Type B pancreatic cell (in vitro differentiated cells): ENCODE measurements at places on chromosomes 2 and 18.

DNA sequence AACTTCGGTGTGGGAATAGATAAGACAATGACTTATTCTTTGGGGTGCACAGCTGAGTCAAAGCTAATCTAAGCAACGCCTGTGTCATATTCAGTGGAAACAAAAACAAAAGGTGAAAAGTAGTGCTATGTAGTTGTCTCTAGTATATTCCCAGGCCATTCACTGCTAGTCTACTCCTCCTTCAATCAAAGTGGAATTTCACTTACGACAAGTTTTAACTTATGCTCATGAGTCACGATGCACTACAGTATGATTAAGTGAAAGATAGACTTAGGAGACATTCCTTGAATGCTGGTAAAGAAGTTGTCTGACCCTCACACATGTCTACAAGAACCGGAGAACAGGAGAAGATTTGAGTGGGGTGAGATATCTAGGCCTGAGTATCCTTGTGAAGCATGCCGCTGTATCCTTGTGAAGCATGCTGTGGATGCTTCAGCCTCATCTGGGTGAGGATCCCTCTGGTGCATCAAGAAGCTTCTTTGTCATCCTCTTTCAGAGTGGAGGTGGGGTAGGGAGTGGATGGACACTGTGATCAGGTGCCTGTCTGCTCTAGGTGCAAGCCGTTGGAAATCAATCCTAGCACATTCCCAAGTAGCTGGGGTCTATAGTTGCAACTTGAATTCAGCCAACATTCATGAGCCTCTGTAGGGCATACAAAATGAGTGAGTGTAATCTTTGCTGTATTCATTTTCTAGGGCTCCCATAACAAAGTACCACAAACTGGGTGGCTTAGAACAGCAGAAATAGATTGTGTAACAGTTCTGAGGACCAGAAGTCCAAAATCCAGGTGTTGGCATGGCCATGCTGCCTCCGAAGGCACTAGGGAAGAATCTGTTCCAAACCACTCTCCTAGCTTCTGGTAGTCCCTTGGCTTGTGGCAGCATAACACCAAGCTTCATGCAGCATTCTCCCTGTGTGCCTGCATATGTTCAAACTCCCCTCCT, 173.5 kb upstream of the FN1 start:
- no peak for DNase-seq

DNA sequence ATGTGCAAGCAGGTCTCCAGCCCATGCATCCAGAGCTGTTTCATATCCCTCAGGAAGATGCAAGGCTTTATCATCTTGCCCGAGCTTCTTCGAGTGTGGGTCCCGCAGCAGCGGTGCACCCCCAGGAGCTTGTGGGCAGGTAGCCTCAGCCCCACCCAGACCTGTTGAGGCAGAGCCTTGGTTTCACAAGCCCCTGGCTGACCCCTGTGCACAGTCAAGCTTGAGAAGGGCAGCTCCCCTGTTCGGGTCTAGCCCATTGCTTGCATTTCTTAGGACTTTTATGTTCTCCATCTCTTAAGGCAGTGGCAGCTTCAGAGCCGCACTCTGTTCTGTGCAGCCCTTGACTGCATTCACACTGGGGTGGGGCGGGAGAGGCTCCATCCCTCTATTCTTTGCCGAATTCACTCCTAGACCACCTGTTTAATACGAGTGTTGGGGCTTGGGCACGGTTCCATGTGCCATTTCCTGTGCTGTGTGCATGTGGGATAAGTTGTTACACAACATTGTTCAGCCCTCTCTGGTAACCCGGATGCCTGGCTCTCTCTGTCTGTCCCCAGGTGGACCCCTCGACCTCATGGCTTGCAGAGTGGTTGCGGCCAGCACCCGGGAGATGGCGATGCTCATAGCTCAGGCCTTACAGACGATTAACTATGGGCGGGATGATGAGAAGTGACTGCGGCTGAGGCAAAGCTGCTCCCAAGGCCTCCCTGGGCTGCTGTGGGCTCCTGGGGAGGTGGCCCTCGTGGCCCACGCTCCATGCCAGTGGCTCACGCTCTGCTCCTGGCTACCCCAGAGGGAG, 48.7 kb downstream of the IMPA2 start:
- DNase-seq = peak; percentile 53

DNA sequence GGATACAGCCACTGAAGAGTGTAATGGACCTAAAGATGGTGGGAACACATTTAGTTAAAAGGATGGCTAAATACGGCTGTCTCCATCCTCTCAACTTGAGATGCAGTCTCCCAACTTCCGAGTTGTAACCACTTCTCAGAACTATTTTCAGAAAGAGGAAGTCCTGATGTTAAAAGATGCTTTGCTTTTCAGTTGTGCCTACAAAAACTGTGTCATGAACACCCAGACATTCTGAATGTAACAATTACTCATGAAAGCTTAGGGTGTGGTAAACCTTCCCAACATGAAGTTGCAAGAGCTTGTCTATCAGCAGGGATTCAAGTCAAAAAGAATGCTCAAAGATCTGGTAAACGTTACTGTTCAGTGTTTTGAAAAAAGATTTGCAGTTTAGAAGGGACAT, 147.9 kb downstream of the DOCK10 start:
- no peak for DNase-seq

DNA sequence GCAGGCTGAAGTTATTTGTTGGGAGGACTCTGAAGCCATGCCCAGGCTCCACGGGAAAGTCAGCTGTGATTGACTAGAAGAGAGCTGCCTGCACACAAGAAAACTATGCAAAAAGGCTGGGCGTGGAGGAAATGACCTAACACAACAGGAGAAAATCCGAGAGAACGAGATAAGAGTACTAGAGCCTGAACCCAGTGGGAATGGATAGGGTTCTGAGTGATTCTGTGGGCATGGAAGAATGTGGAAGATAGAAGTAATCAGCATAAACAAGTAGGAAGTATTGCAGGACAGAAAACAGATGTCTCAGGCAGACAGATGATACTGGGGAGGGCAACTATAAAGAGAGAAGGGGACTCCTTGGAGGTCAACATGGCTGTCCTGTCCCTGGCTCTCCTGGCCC, 12.1 kb upstream of the COPS8 start:
- DNase-seq = no peak

- DNase-seq = no peak
These were observed 73.2 kb upstream of the SMAD2 start for GRCh38 chr18:48003426-48004349.

DNA sequence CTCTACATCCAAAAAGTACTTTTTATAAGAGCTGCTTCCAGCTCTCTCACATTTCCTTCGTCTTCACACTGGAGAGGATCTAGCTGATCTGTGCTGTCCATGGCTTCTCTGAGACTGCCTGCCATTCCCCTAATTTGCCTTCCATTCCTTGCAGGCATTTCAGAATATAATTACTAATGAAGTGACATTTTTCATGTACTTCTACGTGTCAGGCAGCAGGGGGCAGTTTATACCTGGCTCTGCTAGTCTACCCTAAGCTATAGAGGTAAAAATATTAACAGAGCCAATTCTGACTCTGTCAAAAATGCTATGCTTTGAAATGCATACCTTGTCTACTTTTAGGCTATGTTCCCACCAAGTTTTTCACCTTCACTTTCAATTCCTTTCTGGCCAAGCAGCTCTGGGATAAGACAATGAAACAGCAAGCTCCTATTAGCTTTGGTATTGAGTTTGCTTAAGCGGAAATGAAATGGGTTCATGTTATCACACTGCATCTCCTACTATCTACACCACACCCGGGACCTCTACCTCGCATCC, 81.9 kb downstream of the MEP1B start:
- DNase-seq = no peak

GRCh38 chr2:242011991-242012764, 142.6 kb downstream of the RTP5 start:
- DNase-seq = peak; percentile 66

- DNase-seq = no peak
These were observed 123.7 kb downstream of the ALPK2 start for GRCh38 chr18:58505181-58505580.

- DNase-seq = no peak
These were observed 7.7 kb downstream of the VRK2 start for GRCh38 chr2:58054264-58054663.

DNA sequence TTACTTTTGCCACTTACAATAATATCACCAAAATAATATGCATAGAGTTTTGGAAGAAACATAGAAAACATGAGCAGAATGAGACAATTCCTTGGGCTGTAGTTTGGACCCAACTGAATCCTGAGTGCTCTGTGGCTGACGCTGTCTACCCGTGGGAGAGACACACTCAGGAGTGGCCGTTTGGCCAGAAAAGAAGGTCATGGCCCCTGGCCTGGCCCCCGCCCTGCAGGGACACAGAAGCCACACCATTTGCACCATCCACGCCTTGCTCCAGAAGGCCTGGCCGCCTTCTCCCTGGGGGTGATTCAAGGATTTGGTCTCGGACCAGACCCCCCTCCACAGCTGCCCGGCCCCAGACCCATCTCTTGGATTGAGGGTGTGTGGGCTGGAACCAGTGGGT, 6.4 kb upstream of the D2HGDH start:
- no peak for DNase-seq

DNA sequence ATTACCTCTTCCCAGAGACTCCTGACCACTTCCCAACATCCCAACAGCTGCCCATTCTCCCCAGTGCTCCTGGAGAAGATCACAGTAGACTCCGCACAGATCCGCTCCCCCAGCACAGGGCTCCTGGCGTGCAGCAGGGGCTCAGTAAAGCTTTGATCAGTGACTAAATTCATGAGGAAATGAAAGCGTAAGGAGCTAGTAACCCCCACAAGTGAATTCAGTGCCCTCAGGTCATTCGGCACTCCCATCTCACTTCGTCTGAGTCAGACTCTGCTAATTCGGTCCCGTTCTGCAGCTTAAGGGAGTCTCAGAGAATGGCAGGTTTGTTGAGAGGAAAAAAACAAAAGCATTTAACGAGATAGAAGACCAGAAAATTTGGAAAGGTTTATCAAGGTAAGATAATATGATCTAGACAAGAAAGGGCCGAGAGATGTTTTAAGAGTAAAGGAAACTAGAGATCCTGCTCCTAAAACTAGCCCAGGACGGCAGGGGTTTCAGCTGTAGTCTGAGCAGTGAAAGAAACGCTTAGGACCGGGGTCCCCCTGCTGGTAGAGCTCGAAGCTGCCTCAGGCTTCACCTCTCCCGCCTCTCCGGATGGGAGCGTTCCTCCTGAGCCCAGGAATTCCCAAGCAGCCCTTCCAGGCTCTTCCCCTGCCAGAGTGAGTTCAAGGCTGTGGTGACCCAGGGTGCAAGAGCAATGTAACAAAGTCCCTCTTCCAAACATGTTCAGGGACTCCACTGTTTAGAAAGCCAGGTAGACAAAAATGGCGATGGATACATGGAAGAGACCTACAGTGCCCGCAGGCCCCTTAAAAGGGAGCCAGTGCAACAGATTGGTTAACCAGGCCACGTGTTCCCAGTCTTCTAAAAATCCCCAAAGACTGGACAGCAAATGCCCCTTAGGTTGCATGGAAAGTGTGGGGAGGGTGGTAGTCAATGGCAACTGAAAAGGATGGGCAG, 127.3 kb downstream of the DNER start:
- peak; percentile 78 for DNase-seq

- no peak for DNase-seq
These were observed 125.9 kb upstream of the SLC1A4 start for GRCh38 chr2:64863097-64863820.

DNA sequence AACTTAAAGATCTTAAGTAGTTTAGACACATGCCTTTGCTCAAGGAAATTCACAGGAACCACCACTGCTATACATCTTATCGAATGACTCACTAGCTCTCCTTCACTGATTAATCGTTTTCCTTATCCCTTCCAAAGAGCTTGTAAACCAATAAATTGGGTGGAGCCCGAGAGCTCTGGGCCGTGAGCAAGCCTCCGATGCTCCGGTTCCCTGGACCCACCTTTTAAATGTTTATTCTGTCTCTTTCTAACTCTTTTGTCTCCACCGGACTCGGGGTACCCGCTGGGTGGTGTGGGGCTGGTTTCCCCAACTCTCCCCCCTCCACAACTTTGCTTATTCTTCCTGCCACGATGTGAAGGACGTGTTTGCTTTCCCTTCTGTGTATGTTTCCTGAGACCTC, 292.9 kb upstream of the TMEFF2 start:
- no peak for DNase-seq

GRCh38 chr2:147628971-147629421, 215.8 kb upstream of the ACVR2A start:
- DNase-seq = no peak

DNA sequence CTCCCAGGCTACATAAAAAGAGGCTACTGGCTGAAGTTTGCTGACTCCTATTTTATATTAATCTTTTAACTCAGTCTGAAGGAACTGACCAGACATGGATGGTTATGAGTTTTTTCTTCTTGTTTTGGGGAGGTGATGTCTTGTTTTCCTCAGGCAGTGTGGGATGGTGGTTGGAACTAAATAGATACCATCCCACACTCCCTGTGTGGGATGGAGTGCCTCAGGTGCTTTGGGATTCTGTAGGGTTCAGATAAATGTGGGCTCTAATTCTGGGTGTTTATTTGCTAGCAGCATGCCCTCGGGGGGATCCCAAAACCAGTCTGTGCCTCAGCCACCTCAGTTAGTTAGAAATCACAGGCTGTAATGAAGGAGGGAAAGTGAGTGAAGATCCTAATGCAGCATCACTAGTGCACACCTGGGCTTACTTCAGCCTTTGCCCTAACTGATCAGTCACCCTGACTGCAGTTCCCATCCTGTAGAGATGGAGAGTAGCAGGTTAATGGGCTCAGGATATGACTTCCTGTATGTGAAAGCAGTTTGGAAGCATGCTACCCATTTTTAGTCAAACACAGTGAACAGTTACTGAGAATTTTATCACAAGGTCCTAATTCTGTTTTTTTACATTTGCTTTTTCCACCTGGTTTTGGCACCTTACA, 132.2 kb downstream of the SPTBN1 start:
- DNase-seq = no peak

DNA sequence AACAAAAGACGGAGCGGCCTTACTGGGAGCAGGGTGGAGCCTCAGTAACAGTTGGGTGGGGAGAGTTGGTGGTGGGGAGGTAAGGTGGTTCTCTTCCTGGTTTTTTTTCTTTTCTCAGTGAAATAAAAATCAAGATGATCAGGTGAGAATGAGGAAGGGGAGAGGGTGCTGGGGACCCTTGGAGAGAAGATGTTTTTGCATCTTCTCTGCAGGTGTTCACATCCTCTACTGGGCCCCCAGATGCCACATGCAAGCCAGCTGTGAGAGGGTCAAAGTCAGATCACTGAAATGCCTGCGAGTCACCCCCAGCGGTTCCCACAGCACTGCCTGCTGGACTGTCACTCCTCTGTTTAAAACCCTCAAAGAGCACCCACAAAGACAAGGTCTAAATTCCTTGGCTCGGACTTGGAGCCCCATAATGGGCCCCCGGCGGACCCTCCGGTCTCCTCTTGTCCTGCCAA, 69.8 kb upstream of the FHL2 start:
- DNase-seq = no peak

DNA sequence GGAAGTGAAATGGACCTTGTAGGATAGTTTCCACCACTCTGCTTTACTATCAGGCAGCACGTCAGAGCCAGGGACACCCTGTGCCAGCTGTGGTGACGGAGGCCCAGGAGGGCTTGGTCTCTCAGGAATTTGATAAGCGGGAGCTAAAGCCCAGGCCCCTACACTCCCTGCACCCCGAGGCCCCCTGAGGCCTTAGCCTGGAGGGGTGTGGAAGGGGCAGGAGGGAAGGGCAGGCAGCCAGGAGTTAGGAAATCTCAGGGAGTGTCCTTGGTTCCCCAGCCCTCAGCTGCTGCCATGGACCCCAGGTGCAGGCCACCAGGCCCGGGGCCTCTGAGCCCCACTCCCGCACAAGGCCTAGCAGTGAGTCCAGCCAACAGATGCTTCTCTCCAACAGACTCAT, 38.2 kb downstream of the PDIA6 start:
- no peak for DNase-seq

GRCh38 chr2:2097549-2097948, 233.5 kb downstream of the MYT1L start:
- no peak for DNase-seq

GRCh38 chr2:73281244-73281643, 3.0 kb downstream of the FBXO41 start:
- no peak for DNase-seq

- DNase-seq = no peak
These were observed 1.2 kb downstream of the COA5 start for GRCh38 chr2:98607104-98607503.
